ENCODE measurements at places on chromosomes 1 and 21.

GRCh38 chr1:158078569-158079080 lies 85.2 kb downstream of the KIRREL1 start:
- DNase-seq: no peak

GRCh38 chr1:199297174-199297573 lies 658.3 kb downstream of the PTPRC start:
- no peak for DNase-seq

GRCh38 chr1:47703156-47703825 lies 265.4 kb downstream of the FOXD2 start:
- no peak for DNase-seq

- no peak for DNase-seq
Measured at GRCh38 chr1:246280551-246280950, 226.5 kb downstream of the SMYD3 start.
